Heart right ventricle (tissue), 16 donors: ENCODE measurements at places on chromosomes 2 and 18.

DNA sequence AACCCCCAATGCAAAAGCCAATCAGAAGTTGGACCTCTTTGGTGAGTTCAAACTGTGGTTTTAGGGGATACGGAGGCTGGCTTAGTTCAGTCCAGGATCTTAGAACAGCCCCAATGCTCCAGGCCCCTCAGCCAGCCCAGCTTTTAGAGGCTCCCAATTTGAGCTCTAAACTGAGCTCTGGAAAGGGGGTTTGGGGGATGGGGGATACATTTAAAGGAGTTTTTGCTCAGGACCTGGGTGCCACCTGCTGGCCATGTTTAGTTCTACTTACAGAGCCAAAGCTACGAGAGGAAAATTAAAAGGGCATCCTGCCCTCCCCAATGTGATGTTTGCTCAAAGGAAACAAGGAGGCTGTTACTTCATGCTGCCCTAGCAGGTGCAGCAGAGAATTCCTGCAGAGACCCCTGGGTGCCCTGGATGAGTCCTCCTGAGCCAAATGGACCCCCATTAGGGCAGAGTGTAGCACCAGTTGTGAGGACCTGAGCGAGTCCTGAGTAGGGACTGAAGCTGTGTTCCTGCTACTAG lies 15.9 kb upstream of the TMEM214 start:
- no peak for DNase-seq

- DNase-seq = no peak
Measured at GRCh38 chr2:162475661-162476060, 131.7 kb downstream of the GCA start.

GRCh38 chr2:62467475-62468321 lies 38.3 kb downstream of the TMEM17 start:
- DNase-seq = no peak

DNA sequence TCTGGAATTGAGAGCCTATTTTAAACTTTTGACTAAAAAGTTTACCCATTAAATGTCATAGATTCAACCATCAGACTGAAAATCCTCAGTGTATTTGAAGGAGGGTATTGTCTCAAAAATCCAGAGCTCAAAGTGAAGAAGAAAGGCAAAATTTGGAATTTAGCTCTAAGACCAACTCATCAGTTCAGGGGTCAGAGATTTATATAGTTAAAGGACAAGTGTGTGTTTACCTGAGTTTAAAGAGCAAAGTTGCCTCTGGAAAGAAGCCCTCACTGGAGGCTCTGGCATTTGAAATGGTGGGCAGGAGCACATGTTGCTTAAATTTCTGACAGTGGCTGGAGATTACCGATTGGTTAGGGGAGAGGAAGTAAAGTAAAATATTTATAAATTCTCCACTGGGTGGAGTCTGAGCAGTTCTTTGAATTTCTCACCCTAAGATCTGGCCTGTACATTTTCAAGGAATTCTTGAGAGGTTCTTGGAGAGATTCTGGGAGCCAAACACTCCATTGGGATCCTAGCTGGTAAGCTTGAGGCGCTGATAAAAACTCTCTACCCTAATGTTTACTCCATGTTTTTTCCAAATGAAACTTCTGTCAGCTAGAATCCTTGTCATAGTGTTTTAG lies at the start of gene KYNU:
Gene KYNU (plus strand): TSS at position 449 of the 623 bp plus-strand sequence. CDS start 7,704 bp downstream, outside the sequence.
- DNase-seq = no peak

GRCh38 chr2:64312622-64313397 lies 141.2 kb upstream of the LGALSL start:
- no peak for DNase-seq

- no peak for DNase-seq
Measured at GRCh38 chr2:219279916-219280516, 850 bp downstream of the DNAJB2 start.
